ENCODE measurements at places on chromosomes 12 and 14. TPM values are rescaled to one million over a fixed set of nuclear protein-coding genes. Genes with fewer than 3 reads are reported as not detected.

CLEC6A gene
- not detected for total RNA-seq

GPR84 gene
- total RNA-seq, result under 0.01 TPM

DNA sequence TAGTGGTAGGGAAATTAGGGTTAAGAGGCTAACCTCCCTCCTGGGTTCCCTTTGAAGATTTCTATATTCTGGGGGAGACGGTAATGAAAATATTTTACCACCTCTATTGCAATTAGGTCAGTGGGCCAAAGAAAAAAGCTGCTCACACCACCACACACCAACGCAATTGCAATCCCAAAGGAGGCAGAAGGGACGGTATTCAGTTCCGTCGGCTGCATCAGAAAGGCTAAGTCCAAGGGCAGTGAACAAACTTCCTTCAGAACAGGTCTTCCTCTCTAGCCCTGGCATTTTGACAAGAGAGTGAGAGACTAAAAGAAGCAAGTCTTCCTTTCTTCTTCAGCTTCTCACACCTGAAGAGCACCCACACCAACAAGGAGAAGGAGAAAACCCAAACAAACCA lies 51.2 kb downstream of the OTX2 start:
- no peak for DNase-seq

DNA sequence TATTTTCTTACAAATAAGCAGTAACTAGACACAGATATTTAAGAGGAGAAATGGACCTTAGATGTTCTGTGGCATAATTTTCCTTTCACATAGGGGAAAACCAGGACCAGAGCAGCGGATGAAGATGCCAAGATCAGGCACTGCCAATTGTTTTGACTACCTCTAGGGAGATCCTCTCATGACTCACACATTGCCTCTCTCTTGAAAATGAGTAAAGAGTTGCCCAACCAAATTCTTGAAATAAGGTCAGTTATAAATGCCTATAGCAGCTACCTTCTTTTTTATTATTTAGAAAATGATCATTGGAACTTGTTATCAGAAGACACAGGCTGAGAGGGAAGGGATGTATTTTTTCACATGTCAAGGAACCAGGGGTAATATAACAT lies 263.4 kb upstream of the PLEKHG7 start:
- no peak for DNase-seq

- DNase-seq, result no peak
These were observed 88.5 kb downstream of the PAPLN start for GRCh38 chr14:73325630-73326299.

Measured in lung microvascular endothelial cell (primary cell).